Eye (tissue), 1 donor: ENCODE measurements at places on chromosomes 1 and 21.

DNA sequence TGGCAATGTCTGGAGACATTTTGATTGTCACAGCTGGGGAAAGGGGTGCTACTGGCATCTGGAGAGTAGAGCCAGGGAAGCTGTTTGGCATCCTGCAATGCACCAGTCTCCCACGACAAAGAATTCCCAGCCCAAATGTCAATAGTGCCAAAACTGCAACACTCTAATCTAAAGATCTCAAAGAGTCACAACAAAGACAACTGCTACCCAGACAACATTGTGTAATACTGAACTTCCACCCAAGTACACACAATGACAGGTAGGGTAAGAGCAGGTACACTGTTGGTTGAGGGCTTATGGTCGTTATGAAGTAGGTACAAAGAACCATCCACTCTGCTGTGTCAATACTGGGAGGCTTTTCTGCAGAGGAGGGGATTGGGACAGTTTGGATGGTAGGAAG is 8.2 kb upstream of the TMEM51 start:
- DNase-seq: no peak

- no peak for DNase-seq
These were observed 13.1 kb downstream of the CFAP298 start for GRCh38 chr21:32599091-32599490.

- DNase-seq: no peak
These were observed 470 bp upstream of the NAXE start for GRCh38 chr1:156591181-156591431.

GRCh38 chr1:39127513-39127912 is 77.0 kb upstream of the MACF1 start:
- no peak for DNase-seq
